Astrocyte of the hippocampus (primary cell): ENCODE measurements at places on chromosomes 5 and 9.

- DNase-seq: peak; percentile 39
These were observed 136.1 kb upstream of the DMAC1 start for GRCh38 chr9:7935681-7936080.

DNA sequence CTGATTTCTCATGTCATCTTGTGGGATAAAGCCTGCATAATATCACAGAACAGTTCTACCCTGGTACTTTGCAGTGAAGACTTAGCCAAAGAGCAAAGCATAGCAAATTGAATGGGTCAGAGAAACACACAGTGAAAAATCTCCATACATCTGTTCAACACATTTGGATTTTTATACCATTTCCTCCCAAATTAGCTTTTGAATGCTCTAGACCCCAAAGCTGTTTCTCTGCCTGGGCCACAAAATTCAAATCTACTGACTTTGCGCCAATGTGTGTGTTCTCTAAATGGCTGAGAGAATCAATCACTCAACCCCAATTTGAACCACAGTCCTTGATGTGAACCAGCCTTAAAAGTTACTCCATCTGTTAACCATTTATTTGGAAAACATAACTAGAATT is 236.9 kb upstream of the NFIL3 start:
- no peak for DNase-seq

DNA sequence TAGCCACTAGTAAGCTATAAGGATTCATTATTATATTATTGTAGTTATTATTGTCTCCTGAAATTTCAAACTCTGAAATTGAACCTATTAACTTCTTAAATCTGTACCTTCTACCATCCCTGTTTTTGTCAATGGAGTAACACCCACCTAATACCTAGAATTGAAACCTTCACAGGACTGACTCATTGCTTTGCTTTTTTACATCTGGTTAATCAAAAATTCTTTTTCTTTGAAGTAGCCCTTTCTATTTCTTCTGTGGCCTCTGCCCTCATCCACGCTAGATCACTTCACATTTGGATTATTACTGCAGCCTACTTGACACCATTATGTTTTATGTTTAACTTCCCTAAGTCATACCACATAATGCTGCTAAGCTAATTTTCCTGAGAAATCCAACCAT is 35.6 kb downstream of the RBM27 start:
- peak; percentile 2 for DNase-seq

DNA sequence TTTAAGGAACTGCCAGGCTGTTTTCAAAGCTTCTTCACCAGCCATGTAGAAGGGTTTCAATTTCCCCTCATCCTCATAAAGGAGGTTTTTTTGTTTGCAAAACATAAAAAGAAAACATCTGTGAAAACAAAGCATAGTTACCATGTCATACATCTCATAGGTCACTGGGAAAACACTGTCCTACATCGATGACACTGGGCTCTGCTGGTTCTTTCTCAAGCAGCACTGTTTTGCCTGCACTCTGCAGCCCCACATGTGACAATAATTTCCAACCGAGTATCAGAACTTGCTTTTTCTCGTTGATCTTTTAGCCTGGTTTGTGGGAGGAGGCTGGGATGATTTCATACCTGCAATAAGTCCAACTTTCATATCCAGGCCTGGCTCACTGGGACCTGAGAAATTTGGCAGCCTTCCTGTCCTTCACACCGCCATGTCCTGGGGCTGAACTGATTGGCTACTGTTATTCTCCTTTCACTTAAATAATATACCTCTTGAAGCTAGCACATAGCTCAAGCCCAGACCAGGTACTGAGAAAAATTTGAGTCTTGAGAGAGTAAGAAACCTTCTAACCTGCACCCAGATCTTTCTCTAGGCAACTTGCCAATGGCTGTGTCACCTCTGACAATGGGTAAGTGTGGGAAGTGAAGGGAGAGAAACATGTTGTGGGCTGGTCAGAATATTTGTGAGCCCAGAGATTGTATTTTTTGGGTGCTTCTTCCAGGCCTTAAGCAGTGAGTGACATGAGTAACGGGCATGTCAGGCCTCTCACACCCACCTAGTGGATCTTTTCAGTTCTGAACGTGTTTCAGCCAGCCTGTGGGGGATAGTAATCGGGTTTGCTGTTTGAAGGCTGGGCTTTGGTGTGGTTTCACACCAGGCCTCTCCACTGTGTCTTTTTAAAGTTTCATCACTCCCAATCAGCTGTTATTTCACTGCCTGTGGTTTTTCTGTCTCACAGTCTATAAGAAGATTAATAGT is 502.8 kb downstream of the NTRK2 start:
- DNase-seq: peak; percentile 59

DNA sequence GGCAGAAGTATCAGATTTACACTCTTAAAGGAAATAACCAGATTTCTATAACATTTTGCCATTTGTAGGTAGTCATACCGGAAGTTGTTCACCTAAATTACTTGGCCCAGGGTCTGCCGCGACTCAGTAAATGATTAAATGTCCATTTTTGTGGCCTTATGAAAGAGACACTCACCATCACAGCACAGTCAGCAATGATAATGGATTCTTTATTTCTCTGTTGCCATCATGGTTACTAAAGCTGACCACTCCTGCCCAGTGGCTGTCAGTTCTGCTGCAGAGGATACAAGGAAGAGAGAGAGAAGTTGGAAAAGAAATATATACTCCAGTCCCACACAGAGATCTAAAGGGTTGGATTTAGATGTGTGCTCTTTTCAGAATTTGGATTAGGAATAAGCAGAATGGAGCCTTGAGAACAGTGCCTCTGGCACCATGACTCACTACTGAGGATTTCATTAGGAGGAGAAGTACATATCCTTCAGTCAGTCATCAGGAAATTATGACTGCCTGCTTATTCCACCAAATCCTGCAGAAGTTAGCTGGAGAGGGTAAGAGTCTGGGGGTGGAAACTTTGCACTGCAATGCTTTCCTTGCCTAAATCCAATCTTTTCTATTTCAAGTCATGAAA is 72.8 kb upstream of the EFNA5 start:
- DNase-seq: peak; percentile 63

DNA sequence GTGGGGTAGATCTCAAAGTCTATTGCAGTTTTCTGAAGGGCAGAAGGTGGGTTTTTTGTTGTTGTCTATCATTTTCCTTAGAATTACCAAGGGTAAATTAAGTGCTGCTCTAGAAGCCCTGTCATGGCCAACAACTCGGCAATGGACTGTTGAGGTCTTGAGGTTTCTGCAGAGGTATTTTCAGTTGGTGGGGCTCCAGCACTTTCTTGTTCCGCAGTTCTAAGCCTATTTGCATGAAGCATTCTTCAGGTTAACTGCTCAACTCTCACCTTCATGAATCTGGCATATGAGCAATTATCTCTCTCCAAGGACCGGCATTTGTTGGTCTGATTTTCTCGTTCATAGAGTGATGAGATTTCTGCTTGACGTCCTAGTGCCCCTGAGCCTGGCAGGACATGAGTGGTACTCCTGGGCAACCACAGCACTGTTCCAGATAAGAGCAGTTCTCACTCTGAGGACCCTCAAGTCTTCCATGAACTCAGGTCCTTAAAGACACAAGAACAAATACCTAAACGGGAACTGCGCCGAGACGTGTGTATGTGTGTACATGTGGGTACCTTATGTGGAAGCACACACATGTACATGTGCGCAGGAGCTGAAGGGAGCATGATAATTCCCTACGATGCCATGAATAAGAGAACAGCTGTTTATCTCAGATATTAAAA is 544.5 kb downstream of the CSNK1G3 start:
- peak; percentile 56 for DNase-seq

GRCh38 chr5:167254132-167254531 is 1037.3 kb upstream of the WWC1 start:
- DNase-seq: no peak

DNA sequence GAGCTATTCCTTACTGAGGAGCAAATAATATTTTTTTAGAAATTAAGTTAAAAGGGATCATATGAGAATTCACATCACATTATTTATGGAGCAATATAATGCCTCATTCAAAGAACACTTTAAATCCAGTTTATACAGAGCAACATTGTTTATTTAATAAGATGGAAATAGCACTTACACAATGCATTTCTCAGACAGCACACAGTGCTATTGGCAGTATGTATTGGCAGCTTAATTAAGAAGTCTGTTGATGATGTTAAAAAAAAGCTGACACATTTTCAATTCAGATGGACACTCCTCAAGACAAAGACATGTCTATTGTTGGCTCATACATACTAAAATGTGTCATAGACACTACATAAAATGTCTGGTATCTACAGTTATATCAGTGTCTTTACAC is 171.3 kb downstream of the NR2F1-AS1 start:
- DNase-seq: no peak

DNA sequence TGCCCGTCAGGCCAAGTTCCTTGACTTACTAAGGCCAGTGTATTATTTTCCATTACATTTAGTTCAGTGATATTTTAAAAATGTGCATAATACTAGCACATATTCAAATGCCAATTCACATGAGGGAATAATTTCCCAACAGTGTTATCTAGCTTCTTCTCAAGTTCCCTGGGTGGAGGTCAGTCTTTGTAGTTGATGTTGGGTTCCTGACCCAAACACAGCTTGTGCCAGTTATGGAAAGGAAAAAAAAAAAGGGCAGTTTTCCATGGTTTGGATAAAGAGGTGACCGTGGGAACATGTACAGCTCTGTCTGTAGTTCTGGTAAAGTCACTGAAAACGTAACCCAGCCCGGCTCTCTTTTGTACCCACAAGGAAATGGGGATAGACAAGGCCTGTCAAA is 11.5 kb upstream of the PTPN3 start:
- DNase-seq: no peak

- DNase-seq: no peak
These were observed 32.3 kb upstream of the NPM1 start for GRCh38 chr5:171355302-171355724.

GRCh38 chr5:54309691-54310432 is 511 bp downstream of the ARL15 start:
- peak; percentile 62 for DNase-seq

- DNase-seq: no peak
These were observed 2.0 kb upstream of the ASTN2 start for GRCh38 chr9:117416856-117417255.

DNA sequence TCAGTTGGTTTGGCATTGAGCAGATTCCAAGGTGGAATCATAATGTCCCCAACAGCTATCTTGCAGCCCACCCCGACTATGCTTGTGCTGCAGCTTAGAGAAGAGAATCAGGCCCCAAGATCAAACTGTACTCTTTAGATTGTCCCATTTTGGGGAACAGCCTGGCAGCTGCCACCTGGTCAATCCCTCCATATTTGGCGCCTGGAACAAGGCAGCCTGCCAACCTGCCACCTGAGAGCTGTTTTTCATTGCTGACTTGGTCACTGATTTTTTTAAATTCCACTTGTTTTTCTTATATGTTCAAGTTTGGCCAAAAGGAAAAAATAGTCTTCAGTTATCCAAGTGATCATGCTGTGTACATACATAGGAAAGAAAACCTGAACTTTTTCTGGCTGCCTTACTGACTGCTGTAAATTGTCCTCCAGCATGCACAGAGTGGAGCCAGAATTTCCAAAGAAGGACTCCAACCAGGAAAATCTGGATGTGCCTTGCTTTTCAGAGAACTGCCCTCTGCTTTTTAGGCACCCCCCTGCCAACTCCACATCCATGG is 504.2 kb downstream of the ENC1 start:
- DNase-seq: no peak

GRCh38 chr5:138109463-138110265 is 25.8 kb downstream of the WNT8A start:
- DNase-seq: peak; percentile 20

DNA sequence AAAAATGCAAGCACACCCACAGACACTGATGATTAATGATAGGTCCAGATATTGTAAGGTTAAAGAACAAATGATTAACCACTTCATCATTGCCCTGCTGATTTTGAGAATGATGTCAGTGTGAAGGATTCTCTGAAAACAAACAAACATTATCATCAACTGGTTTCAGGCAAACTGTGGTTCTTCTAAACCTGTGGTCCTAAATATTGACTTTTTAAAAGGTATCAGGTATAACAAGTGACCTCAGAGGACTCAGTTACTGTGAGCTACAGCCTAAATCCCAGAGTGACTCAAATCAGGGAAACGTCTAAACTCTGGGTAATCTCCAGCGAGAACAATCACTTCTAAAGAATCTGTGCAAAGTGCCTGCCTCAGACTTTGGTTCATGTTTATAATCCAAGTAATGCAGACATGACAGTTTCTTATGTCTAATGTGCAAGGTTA is 172.3 kb upstream of the CDH6 start:
- DNase-seq: peak; percentile 32

DNA sequence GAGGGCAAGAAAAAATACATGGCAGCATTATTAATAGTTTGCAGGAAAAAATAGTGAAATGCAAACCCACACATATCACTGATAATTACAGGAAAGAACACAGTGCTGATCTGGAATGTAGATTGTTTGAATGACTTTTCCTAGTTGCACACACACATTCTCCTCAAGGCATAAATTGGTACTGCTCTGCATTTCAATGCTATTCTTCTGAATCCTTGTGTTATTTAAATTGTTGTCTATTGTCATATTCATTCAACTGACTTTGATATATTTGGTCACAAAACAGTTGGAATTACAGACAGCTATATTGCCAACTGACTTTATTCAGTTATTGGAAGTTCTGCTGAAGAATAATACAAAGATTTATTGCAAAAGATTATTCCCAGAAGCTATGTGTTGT is 139.5 kb downstream of the CDH10 start:
- DNase-seq: no peak

- no peak for DNase-seq
These were observed 404.6 kb downstream of the GADD45G start for GRCh38 chr9:90009447-90009846.

- DNase-seq: no peak
These were observed 179.7 kb upstream of the ANKRD55 start for GRCh38 chr5:56412601-56413379.

DNA sequence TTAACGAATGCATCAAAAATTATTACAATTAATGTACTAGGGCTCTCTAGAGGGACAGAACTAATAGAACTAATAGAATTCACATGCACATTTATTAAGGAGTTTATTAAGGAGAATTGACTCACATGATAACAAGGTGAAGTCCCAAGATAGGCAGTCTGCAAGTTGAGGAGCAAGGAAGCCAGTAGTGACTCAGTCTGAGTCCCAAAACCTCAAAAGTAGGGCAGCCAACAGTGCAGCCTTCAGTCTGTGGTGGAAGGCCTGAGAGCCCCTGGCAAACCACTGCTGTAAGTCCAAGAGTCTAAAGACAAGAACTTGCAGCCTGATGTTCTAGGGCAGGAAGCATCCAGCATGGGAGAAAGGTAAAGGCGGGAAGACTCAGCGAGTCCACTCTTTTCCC is 633.8 kb downstream of the SEMA5A start:
- DNase-seq: peak; percentile 4

GRCh38 chr5:79878136-79878679 is 112.9 kb downstream of the MTX3 start:
- DNase-seq: no peak

- no peak for DNase-seq
These were observed 257.5 kb downstream of the AGTPBP1 start for GRCh38 chr9:85484235-85484634.
